ENCODE measurements at places on chromosomes 11 and 22.

DNA sequence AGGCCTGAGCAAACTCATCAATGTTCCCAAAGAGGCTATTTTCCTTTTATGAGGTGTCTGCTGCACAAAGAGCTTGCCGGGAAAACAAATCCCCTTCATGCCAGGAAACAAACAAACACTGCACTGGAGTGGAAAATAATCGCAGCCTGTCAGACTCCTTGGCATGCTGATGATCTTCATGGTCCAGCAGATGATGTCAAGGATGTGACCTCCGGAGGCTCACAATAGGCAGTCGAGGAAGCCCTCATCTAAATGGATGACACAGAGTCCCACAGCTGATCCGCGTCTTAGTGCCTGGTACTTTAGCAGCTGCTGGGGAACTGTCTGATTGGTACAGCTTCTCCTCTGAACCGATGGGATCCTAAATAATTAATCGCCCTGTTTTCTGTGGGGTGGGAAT, 187.6 kb downstream of the TENM4 start:
- DNase-seq: no peak

DNA sequence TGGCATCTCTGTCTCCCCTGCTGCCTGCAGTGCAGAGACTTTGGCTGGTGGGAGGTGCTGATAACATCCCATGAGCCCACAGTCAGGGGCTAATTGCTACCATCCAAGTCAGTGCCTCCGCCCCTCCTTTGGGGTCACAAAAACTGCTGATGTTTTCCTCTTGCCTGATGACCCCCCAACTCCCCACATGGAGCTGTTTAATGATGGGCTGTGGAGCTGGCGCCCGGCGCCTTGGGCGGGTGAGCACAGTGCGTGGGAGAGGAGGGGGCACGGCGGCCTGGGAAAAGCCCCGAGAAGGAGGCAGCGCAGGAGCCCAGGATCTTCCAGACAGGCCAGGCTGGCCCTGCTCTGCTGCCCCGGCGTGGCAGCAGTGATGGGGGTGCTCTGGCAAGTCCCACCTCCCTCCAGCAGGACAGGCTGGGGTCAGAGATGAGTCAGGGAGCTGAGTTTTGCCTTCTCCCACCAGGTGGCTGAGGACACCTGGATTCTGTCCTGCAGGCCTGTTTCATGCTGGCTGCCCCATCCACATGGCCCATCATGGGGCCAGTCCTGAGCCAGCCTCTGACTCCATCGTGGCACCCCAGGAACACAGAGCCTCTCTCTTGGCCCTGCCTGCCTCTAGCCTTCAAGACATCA, 43.8 kb downstream of the NECTIN1 start:
- no peak for DNase-seq

DNA sequence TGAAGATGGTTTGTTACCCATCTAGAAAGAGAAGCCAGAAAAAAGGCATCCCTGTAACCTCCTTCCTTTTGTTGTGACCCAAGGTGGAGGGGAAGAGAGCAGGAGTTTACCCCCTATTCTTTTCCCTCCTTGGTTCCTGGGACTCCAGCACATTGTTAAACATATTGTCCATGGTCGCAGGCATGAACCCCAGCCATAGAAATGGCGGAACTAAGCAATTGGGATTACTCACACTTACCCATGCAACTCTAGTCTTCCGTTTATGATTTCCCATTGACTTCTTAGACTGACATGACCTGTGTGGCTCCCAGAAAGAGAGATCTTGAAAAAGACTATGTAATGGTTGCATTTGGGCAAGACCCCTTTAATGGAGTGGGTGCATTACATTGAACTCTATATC, 45.4 kb downstream of the OR4C46 start:
- no peak for DNase-seq

DNA sequence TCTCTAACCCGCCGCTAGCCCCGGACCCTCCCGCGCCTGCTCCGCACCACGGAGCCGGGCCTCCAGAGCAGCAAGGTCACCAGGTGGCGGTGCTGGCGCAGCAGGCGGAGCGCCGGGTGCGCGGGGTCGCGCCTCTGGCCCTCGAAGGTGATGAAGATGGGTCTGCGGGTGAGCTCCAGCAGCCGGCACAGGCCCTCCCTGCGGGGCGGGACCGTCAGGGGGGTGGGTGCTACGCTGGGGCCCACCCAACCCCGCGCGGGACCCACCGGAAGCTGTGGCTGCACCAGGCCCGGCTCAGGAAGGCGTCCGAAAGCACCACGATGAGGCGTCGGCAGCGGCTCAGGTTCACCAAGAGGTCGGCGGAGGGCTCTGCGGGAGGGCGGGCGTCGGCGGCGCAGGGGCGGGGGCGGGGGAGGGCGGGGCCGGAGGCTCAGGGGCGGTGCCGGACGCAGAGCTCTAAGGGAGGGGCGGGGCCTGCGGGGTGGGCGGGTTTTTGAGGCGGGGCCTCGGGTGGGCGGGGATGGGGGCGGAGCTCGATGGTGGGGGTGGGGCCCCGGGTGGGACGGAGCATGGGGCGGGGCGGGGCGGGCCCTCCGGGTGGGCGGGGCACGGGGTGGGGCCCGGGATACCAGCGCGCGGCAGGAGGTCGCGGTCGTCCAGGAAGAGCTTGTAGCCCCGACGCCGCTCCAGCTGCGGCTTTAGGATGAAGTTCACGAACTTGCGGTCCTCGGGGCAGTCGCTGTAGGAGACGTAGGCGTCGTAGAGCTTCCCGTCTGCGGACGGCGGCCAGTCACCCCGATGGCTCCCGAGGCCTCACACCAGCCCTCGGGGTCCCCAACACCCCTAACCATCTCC, 7.8 kb downstream of the SIGIRR start:
- DNase-seq: peak; percentile 97

DNA sequence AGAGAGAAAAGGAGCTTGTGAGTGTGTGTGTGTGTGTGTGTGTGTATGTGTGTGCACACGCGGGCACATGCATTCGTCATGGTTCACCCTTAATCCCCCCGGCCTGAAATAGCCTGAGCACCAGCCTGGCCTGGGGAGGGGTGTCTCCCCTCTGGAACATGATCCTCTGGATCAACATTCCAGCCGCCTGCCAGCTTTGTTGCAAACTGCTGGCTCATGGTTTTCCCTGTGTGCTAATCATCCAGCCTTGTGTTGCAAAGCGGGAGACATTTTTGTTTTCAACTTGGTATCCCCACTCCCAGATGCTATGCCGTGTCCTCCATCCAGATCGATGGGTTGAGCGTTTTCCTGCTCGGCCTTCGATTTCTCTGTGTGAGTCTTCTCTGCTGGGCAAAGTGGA, 94.3 kb downstream of the FEZ1 start:
- DNase-seq: no peak

DNA sequence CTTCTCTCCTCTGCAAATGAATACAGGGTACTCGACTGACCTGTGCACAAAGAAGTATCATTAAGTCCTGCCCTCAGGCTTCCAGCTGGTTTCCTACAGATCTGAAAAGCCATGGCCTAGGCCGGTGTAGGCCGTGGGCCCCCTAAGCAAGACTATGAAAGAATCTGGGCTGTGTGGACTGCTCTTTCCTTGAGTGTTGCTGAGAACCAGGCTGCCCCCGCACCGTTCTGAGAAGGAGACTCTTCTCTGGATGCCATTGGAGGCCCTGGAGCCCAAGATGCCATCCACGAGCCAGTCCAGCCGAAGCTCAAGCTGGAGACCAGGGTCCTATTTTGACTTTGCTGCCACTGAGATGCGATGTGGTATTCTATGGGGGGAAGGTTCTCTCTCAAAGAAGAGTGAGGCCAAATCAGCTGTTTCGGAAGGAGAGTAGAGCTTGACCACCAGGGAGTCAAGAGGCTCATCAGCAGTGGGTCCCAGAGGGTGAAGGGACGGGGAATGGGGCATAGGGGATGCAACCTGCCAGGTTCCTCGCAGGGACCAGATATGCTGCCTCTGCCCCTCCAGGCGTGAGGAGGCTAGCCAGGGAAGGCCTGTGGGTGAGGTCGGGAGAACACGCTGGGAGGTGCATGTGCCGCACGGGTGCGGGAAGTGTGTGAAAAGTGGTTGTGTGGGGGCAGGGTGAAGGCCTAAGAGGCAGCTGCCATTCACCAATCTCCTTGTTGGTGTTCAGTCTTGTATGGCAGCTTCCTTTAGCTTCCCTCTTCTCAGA, 96.4 kb upstream of the B3GAT1 start:
- DNase-seq: peak; percentile 4

GRCh38 chr11:100574894-100575769, 112.0 kb upstream of the ARHGAP42 start:
- DNase-seq: no peak

- no peak for DNase-seq
Observed at GRCh38 chr11:127825183-127825582, 762.2 kb downstream of the ETS1 start.

DNA sequence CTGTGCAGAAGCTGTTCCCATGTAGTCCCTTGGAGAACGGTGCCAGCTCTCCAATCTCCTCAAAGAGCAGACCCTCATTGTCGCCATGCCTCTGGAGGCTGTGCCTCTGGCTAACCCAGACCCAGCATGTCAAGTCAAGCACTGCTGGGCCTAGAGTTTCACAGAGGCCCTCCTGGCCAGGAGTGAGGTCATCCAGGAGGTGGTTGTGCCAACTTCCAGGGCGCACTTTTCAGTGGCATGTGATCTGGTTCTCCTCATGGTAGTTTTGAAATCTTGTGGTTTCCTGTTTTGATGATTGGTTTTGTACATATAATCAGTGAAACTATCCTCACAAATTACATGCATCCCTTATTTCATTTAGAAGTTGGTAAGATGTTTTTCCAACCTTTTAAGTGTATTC, 78.9 kb downstream of the PPFIBP2 start:
- DNase-seq: peak; percentile 50

- no peak for DNase-seq
Observed at GRCh38 chr22:36003972-36004674, 24.5 kb downstream of the RBFOX2 start.

- peak; percentile 34 for DNase-seq
Observed at GRCh38 chr11:65786786-65787636, at the start of gene OVOL1. OVOL1 (plus strand) TSS chr11:65787063; CDS start chr11:65787374, 311 bp downstream.

DNA sequence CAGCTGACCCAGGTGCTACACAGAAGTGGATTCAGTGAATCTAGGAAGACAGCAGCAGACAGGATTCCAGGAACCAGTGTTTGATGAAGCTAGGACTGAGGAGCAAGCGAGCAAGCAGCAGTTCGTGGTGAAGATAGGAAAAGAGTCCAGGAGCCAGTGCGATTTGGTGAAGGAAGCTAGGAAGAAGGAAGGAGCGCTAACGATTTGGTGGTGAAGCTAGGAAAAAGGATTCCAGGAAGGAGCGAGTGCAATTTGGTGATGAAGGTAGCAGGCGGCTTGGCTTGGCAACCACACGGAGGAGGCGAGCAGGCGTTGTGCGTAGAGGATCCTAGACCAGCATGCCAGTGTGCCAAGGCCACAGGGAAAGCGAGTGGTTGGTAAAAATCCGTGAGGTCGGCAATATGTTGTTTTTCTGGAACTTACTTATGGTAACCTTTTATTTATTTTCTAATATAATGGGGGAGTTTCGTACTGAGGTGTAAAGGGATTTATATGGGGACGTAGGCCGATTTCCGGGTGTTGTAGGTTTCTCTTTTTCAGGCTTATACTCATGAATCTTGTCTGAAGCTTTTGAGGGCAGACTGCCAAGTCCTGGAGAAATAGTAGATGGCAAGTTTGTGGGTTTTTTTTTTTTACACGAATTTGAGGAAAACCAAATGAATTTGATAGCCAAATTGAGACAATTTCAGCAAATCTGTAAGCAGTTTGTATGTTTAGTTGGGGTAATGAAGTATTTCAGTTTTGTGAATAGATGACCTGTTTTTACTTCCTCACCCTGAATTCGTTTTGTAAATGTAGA, 1.7 kb downstream of the MALAT1 start:
- peak; percentile 51 for DNase-seq

DNA sequence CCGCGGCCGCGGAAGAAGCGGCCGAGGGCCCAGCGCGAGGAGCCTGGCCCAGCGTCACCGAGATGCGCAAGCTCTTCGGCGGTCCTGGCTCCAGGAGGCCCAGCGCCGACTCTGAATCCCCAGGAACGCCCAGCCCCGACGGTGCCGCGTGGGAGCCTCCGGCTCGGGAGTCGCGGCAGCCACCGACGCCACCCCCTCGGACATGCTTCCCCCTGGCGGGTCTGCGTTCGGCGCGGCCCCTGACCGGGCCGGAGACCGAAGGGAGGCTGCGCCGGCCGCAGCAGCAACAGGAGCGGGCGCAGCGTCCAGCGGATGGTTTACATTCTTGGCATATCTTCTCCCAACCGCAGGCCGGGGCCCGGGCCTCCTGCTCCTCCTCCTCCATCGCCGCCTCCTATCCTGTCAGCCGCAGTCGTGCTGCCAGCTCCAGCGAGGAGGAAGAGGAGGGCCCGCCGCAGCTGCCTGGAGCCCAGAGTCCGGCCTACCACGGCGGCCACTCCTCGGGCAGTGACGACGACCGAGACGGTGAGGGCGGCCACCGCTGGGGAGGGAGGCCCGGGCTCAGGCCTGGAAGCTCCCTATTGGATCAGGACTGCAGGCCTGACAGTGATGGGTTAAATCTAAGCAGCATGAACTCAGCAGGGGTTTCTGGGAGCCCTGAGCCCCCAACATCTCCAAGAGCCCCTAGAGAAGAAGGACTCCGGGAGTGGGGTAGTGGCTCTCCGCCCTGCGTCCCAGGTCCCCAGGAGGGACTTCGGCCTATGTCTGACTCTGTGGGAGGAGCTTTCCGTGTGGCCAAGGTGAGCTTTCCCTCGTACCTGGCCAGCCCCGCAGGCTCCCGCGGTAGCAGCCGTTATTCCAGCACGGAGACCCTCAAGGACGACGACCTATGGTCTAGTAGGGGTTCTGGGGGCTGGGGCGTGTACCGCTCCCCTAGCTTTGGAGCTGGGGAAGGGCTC, 1.2 kb downstream of the ARHGEF17 start:
- peak; percentile 32 for DNase-seq

- no peak for DNase-seq
Observed at GRCh38 chr11:13595166-13595565, 73.3 kb upstream of the FAR1 start.

GRCh38 chr11:1052133-1053011, 15.9 kb upstream of the MUC6 start:
- no peak for DNase-seq

- no peak for DNase-seq
Observed at GRCh38 chr11:28342716-28343115, 234.5 kb downstream of the METTL15 start.

DNA sequence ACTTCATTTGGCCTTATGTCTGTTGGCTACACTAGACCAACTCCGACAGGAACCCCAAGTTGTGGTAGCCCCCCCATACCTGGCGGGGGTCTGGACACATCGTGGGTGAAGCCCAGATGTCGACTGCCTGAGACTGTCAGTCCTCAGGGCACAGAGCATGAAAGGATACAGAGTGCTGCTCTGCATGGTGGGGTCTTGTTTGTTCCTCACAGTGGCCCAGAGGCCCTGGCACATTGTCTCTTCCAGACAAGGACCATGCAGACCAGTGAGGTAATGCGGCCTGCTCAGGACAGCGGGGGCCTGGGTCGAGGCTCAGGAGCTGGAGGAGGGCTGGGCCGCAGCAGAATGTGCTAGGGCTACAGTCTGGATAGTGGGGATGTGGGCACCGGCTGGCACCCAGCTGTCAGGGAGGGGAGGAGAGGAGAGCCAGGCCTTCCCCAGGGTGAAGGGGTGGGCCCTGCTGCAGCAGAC, 14.6 kb downstream of the CAPN5 start:
- no peak for DNase-seq

- DNase-seq: no peak
Observed at GRCh38 chr11:92296138-92296515, 71.5 kb downstream of the FAT3 start.

- no peak for DNase-seq
Observed at GRCh38 chr11:63933459-63933858, 5.3 kb upstream of the NAA40 start.

Measured in CD4-positive, alpha-beta T cell treated with Interleukin-4 for 1 hour (primary cell).